ENCODE measurements at places on chromosomes 5 and 9.

DNA sequence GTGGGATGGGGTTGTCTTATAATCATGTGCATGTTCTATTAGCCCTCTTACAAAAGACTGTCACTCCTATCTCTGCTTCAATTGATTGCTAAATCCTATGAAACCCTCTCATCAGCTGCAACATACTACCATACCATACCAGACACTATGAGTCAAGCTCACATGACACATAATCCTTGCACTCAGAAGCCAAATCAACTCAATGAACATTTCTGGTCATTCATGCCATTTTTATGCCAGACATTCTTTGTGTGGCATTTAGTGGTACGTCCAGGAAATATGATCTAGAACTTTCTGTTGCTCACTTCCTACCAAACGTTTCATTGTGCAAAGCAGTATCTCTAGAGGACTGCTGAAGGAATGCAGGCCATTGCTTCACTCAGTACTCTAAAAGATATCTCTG lies 159.2 kb upstream of the GNA14 start:
- DNase-seq, result no peak

GRCh38 chr9:134822541-134822940 lies 58.1 kb upstream of the FCN2 start:
- no peak for DNase-seq

DNA sequence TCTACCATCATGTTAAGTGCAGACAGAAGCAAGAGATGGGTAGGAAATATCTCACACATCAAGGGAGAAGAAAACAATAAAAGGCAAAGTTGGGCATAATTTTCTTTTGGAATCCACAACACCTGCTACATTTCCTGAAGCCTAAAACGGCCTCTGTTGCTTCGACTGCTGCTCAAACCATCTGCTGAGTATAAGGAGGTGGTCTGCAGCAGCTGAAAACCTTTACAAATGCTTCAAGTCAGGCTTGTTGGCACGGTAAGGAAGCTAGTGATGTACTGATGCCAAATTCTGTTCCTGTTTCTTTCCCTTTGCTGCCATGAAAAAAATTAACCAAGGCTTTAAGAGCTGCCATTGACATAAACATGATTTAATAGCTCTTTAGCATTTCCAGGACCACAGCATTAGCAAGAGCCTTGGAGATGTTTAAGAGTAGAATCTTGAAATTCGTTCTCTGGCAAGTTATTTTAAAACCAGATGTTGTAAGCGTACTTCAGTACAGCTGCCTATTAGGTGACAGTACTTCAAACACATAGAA lies 75.6 kb downstream of the DMRTA1 start:
- no peak for DNase-seq

- no peak for DNase-seq
Observed at GRCh38 chr5:96140084-96140483, 178.4 kb upstream of the ELL2 start.

GRCh38 chr5:18281947-18282581 lies 647.8 kb downstream of the TAF11L14 start:
- DNase-seq, result no peak
